ENCODE measurements at places on chromosomes 5 and 9.

- peaks cover 2% of the 10 kb centered on the region for H3K4me1 ChIP-seq
- no peaks in the 10 kb centered on the region for H3K27me3 ChIP-seq
- DNase-seq: no peak
- no peak overlapping the region for H3K4me3 ChIP-seq
These were observed 89.2 kb upstream of the IRX4 start for GRCh38 chr5:1971944-1972343.

- H3K36me3 ChIP-seq: no peaks in the 10 kb centered on the region
- no peak for DNase-seq
- no peaks in the 10 kb centered on the region for H3K27me3 ChIP-seq
- H3K4me3 ChIP-seq: no peak overlapping the region
- H3K4me1 ChIP-seq: peaks cover 12% of the 10 kb centered on the region
These were observed 8.2 kb downstream of the CSF1R start for GRCh38 chr5:150077996-150078801.

DNA sequence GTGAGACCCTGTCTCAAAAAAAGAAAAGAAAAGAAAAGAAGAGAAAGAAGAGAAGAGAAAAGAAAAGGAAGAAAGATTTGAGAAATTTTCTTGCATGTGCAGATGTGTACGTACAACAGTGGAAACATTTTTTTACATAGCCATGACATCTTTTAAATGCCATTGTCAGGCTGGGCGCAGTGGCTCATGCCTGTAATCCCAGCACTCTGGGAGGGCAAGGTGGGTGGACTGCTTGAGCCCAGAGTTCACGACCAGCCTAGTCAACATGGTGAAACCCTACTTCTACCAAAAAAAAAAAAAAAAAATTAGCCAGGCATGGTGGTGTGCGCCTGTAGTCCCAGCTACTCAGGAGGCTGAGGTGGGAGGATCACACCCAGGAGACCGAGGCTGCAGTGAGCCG, 6.6 kb downstream of the LMAN2 start:
- H3K4me1 ChIP-seq: no peaks in the 10 kb centered on the region
- no peaks in the 10 kb centered on the region for H3K27me3 ChIP-seq
- H3K27ac ChIP-seq: no peak overlapping the region
- no peak overlapping the region for H3K4me3 ChIP-seq
- no peak for DNase-seq
- H3K36me3 ChIP-seq: peaks cover 12% of the 10 kb centered on the region

DNA sequence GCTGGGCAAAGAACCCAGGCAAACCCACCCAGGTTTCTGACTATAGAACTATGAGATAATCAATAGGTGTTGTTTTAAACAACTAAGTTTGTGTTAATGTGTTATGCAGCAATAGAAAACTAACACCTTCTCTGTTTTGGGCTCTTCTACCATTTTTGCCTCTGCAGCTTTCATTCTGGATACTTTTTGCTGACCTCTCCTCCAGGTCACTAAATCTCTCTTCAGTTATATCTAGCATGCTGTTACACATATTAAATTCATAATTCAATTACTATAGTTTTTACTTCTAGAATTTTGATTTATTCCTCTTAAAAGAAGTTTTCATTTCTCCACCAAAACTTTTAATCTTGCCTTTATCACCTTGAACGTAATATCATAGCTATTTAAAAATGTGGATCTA, 17.2 kb downstream of the MAPK9 start:
- H3K36me3 ChIP-seq: peaks cover 17% of the 10 kb centered on the region
- H3K27ac ChIP-seq: no peak overlapping the region
- H3K27me3 ChIP-seq: no peaks in the 10 kb centered on the region
- no peaks in the 10 kb centered on the region for H3K4me1 ChIP-seq
- no peak for DNase-seq
- no peak overlapping the region for H3K4me3 ChIP-seq

- H3K36me3 ChIP-seq: no peaks in the 10 kb centered on the region
- no peak overlapping the region for H3K27ac ChIP-seq
- no peak for DNase-seq
- no peaks in the 10 kb centered on the region for H3K27me3 ChIP-seq
These were observed 549.1 kb downstream of the CSNK1G3 start for GRCh38 chr5:124061068-124061430.

DNA sequence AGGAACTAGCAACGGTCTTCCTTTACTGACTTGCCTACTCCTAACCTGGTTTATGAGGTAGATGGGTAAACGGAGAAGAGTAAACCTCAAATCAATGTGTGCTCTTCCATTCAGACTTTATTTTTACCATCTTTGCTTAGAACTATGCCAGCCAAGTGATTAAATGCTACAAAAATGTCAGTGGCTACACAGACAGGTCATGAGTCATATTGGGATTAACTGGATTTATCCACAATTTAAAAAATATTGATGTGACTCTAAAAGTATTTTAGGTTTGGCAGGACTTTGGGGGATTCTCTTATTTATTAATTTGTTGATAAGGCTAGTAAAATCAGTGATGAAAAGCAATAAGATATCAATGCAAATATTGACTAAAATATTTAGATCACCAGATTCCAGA, 275.0 kb downstream of the PLK2 start:
- DNase-seq: no peak
- H3K4me3 ChIP-seq: no peak overlapping the region
- H3K27ac ChIP-seq: no peak overlapping the region
- H3K4me1 ChIP-seq: no peaks in the 10 kb centered on the region
- no peaks in the 10 kb centered on the region for H3K27me3 ChIP-seq

DNA sequence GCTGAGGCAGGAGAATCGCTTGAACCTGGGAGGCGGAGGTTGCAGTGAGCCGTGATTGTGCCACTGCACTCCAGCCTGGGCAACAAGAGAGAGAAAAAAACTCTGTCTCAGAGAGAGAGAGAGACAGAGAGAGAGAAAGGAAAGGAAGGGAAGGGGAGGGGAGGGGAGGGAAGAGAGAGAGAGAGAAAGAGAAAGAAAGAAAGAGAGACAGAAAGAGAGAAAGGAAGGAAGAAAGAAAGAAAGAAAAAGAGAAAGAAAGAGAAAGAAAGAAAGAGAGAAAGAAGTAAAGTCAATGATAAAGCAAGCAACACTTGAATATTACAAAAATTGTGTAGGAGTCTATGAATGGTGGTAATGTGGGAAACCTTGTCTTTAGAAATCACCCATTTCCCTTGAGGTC, 133.6 kb upstream of the MSX2 start:
- no peaks in the 10 kb centered on the region for H3K27me3 ChIP-seq
- H3K27ac ChIP-seq: no peak overlapping the region
- no peaks in the 10 kb centered on the region for H3K4me1 ChIP-seq
- H3K36me3 ChIP-seq: no peaks in the 10 kb centered on the region
- no peak for DNase-seq
- H3K4me3 ChIP-seq: no peak overlapping the region

DNA sequence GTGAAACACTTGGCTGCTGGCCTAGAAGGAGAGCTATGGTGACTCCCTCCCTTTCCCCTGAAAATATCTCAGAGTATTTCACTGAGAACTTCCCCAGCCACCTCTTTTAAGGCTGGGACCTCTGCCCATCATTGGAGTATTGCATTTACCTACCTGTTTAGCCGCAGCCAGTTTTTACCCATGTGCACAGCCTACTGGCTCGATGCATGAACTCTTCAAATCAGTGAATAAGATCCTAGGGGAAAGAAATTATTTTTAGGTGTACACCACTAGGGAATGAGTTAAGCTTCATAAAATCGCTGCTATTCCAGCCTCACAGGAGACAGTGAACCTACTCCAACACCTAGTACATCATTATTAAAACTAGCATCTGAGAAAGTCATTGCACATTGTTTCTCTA, 16.8 kb upstream of the FAM174A start:
- H3K4me3 ChIP-seq: no peak overlapping the region
- no peaks in the 10 kb centered on the region for H3K27me3 ChIP-seq
- H3K27ac ChIP-seq: no peak overlapping the region
- H3K36me3 ChIP-seq: no peaks in the 10 kb centered on the region

DNA sequence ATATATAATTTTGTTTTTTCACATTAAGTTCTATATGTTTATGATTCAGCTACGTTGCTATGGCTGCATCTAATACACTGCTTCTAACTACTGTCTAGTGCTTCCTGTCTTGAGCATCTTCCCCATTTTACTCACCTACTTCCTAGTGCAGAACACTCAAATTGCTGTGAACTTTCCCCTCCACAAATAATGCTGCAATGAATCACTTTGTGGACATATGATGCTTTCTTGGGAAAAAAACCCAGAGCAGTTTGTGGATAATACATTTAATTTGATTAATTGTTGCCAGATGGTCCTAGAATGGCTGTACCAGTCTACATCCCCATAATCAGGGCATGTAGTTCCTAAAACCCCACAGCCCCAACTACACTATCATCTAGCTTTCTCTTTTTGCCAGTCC, 18.5 kb downstream of the CD180 start:
- H3K4me1 ChIP-seq: peaks cover 14% of the 10 kb centered on the region
- H3K27me3 ChIP-seq: no peaks in the 10 kb centered on the region
- H3K27ac ChIP-seq: no peak overlapping the region
- H3K4me3 ChIP-seq: no peak overlapping the region
- no peaks in the 10 kb centered on the region for H3K36me3 ChIP-seq
- DNase-seq: no peak

DNA sequence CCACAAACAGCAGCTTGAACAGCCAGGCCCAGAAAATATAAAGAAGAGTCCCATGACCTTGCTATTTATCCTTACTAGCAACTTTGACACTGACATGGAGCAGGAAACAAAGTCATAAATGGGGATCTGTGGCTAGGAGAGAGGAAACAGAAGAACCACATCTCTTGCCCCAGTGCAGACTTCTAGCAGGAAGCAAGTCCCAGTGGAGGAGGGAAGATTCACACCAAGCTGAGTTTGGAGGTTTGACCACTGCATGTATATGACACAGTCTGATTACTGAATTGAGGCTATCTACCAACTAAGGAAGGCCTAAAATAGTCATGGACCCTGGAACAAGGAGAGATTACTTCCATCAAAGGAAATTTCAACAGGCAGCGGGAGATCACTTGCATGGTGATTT, 51.4 kb downstream of the CDH6 start:
- DNase-seq: no peak
- no peak overlapping the region for H3K27ac ChIP-seq

DNA sequence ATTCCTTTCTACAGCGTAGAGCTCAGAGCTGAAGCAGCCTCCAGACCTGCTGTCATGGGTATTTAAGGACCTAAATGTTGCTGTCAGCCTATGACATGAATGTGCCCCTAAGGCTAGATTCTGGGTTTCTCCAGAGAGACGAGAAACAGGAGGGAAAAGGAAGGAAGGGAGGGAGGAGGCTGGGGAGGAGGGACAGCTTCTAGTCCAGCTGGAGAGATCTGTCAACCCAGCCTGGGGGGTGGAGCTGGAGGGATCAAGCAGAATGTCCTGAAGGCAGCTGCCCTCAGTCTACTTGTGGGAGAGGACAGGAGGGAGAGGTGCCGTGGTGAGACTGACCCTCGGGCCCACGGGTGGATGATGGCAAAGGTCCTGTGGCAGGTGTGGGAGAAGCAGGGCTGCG, 1.1 kb upstream of the DBH start:
- no peaks in the 10 kb centered on the region for H3K36me3 ChIP-seq
- H3K4me3 ChIP-seq: no peak overlapping the region
- H3K4me1 ChIP-seq: peaks cover 19% of the 10 kb centered on the region
- H3K27ac ChIP-seq: no peak overlapping the region

DNA sequence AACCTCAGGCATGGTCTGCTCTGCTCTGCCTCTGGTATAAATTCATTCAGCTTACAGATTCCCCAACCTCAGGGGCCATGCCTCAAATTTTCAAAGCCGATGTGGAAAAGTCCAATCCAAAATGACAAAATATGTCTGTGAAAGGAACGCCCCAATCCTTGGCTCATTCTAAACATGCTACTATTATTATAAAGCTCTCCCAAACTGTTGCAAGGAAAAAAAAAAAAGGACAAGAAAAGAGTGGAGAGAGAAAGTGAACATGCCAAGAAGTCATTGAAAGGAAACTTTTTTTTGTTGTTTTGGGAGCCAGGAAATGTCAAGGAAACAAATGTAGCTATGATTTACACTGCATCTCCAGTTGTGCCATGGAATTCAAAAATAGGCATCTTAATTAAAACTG, 3.8 kb downstream of the COL23A1 start:
- DNase-seq: no peak
- H3K27ac ChIP-seq: no peak overlapping the region
- H3K4me1 ChIP-seq: peaks cover 18% of the 10 kb centered on the region
- H3K36me3 ChIP-seq: no peaks in the 10 kb centered on the region

DNA sequence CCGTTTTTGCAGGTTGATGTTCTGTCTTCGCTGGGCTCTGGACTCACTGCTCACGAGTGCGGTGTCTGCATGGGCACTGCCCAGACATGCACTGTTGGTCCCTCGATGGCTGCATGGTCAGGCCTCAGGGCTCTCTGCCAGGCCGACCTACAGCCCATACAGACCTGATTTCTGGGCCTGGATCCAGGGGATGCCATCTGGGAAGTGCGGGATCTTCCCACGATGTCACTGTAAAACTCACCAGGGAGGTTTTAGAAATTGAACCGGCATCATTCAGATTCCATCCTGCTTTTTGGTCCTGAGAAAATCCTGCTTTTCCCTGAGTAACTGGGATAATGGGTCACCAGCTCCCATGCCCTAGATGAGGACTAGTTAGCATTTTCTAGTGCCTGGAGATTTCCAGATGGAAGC, 9.1 kb downstream of the S1PR3 start:
- H3K27me3 ChIP-seq: no peaks in the 10 kb centered on the region
- DNase-seq: no peak
- H3K4me1 ChIP-seq: peaks cover 6% of the 10 kb centered on the region
- H3K36me3 ChIP-seq: no peaks in the 10 kb centered on the region
- H3K4me3 ChIP-seq: no peak overlapping the region
- H3K27ac ChIP-seq: 0 out of 2 replicates have a peak overlapping the region, but pooled peaks have one; percentile 35

- DNase-seq: peak; percentile 53
- no peak overlapping the region for H3K27ac ChIP-seq
- H3K36me3 ChIP-seq: no peaks in the 10 kb centered on the region
- peak overlapping the region; percentile 71 for H3K4me3 ChIP-seq
These were observed 1.4 kb downstream of the NRG2 start for GRCh38 chr5:140041492-140042392.

- H3K4me1 ChIP-seq: 0 out of 2 replicates have a peak, but pooled peaks cover 6% of the 10 kb centered on the region
- no peaks in the 10 kb centered on the region for H3K27me3 ChIP-seq
- no peak overlapping the region for H3K4me3 ChIP-seq
- no peaks in the 10 kb centered on the region for H3K36me3 ChIP-seq
- H3K27ac ChIP-seq: no peak overlapping the region
- no peak for DNase-seq
These were observed 42.2 kb upstream of the RNU6ATAC start for GRCh38 chr9:134206311-134207300.

- H3K4me3 ChIP-seq: no peak overlapping the region
- DNase-seq: no peak
- no peaks in the 10 kb centered on the region for H3K4me1 ChIP-seq
- no peaks in the 10 kb centered on the region for H3K36me3 ChIP-seq
- no peaks in the 10 kb centered on the region for H3K27me3 ChIP-seq
These were observed 6.0 kb upstream of the SIL1 start for GRCh38 chr5:139204196-139204595.

DNA sequence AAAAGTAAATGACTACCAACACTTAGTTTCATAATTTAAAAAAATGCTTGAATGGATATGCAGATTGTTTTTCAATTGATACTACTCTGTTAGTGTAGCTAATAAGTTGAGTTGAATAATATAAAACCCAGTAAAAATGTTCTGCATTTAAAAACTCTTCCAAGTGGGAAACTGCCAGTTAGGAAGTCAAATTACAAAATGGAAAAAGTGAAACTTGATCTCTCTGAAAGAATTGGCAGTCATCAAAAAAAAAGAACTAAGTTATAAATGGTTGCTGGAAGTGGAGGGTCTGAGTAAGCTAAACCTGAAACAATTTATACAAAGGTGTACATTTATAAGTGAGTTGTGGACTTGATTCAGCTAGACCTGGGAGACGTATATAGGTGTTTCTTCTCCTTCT, 52.4 kb downstream of the VCAN start:
- no peaks in the 10 kb centered on the region for H3K4me1 ChIP-seq
- no peaks in the 10 kb centered on the region for H3K27me3 ChIP-seq
- H3K27ac ChIP-seq: no peak overlapping the region
- peaks cover 18% of the 10 kb centered on the region for H3K36me3 ChIP-seq
- no peak overlapping the region for H3K4me3 ChIP-seq
- DNase-seq: no peak
